ENCODE measurements at places on chromosomes 1 and 21.

- DNase-seq = no peak
These were observed 36.0 kb downstream of the PABPC4 start for GRCh38 chr1:39540504-39541031.

DNA sequence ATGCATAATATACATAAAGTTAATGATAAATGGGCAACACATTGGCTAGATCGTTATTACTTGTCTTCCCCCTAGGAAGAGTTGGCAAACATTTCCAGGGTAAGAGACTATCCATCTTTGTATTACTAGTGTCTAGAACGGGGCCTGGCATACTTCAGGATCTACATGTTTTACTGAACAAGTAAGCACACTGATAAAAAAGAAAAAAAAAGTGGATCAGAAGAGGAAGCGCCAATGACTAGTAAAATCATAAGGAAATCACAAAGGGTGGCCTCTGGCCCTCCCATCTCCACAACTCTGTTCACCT lies 482 bp downstream of the TM2D1 start:
- no peak for DNase-seq

DNA sequence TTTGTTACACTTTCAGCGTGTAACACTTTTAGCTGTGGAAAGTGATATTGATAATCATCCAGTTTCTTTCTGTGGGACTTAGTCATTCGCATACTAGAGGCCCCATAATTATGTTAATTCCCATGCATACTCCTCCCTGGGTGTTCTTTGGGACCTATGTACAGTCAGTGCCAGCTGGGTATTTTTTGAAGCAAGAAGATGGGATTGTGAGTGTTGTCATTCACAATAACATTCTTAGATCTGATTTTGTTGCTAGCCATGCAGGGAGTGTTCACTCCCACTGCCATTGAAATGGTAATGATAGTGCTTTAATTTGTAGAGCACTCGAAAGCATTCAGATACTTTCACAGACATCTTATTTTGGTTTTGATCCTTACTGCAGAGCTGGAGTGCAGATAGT lies 11.6 kb downstream of the SARS1 start:
- DNase-seq = no peak

- no peak for DNase-seq
These were observed 25.8 kb upstream of the NUF2 start for GRCh38 chr1:163295949-163296348.

DNA sequence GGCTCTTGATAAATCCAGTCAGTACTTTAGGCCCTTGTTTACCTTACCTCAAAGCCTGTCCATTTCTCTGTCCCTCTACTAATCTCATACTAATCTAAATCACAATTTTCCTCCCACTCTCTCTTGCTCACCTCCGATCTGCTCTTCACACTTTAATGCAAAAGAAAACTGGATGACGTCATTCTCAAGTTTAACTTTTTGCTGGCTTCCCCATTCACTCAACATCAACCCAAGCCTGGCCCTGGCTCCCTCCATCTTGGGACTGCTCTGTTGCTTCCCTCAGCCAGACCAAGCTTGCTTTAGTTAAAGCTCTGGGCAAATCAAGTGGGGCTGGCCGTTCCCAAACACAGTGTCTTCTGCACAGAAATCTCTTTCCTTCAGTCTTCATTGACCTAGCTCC lies 29.7 kb downstream of the COA6 start:
- no peak for DNase-seq

DNA sequence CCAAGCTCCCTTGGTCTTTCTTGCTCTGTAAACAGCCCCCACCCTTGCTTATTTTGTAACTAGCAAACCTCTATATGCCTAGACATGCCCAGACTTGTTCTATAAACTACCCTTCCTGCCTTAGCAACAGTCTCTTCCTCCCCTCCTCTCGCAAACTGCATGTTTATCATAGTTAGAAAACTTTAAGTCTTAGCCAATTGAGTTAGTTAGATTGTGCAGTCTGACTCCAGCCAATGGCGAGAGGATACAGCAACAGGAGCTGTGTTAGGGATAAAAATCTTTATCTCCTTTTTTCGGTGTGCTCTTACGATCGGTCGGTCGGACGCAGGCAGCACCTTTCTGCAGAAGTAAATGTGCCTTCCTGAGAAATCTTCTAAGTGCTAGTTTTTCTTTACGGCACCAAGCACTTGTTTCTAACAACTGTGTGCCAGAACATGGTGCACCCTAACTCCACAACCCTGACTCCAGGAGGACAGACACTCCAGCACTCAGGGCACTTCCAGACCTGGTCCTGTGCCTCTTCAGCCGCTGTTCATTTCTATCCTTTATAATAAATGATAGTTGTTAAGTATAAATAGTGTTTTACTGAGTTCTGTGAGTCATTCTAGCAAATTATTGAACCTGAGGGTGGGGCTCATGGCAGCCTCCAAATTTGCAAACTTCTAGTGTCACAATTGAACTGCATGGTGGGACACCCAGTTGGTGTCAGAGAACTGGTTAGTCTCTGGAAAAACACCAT lies 25.7 kb upstream of the GNG4 start:
- DNase-seq = no peak

GRCh38 chr1:62175568-62176179 lies 19.0 kb upstream of the L1TD1 start:
- DNase-seq = peak; percentile 50

DNA sequence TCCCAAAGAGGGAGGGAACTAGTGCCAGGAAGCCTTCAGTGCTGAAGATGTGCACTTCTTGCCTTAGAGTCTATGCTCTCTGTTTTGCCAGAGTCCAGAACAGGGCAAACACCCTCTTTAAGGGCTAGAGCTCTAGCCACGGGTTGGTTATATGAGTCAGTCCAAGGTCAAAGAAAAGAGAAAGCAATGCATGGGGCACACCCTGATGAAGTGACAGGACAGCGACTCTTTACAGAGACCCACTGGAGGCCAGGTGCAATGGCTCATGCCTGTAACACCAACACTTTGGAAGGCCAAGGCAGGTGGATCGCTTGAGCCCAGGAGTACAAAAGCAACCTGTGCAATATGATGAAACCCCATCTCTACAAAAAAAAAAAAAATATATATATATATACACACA lies 86.1 kb downstream of the TGFBR3 start:
- no peak for DNase-seq

GRCh38 chr1:46284058-46284457 lies 19.4 kb downstream of the LRRC41 start:
- DNase-seq = no peak

GRCh38 chr1:58059789-58060188 lies 486.7 kb downstream of the OMA1 start:
- no peak for DNase-seq

DNA sequence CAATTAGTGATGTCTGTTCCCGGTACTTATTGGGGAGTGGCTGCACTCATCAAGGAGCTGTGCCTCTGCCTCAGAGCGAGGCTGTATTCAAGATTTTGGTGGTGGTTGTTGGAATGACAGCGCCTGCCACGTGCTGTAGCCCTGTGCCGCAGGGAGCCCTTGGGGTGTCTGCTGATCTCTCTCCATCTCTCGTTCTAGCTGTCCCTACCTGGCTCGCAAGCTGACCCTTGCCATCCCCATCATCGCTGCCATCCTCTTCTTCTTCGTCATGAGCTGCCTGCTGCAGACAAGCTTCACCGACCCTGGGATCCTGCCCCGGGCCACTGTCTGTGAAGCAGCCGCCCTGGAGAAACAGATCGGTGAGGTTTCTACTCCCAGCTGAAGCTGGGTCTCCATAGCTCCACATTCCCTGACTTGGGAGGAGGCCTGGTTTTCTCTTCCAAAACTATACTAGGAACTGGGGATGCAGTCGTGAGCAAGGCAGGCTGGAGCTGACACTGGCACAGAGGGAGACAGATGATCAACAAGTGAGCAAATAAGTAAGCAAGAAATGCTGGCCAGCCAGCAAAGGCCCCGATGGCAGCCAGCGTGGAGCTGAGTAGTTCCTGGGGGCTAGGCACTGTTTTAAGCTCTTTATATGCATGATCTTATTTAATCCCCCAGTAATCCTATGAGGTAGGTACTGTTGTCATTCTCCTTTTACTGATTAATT lies 5.9 kb downstream of the ZDHHC18 start:
- no peak for DNase-seq

GRCh38 chr21:18603261-18603660 lies 199.7 kb upstream of the TMPRSS15 start:
- DNase-seq = no peak

DNA sequence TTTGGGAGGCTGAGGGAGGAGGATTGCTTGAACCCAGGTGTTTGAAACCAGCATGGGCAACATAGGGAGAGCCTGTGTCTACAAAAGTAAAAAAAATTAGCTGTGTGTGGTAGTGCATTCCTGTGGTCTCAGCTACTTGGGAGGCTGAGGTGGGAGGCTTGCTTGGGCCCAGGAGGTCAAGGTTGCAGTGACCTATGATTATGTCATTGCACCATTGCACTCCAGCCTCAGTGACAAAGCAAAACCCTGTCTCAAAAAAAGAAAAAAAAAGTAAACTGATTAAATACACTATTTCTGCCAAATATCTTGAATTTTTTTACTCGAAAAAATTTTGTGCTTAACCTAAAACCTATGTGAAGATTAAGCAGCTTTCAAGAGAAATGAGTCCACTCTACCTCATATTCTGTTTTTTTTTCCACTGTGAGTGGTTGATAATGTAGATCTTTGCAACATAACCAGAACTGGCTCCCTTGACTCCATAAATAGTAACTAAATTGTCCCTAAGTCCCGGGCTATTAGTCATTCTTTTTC lies 19.4 kb upstream of the ZNF281 start:
- DNase-seq = no peak

DNA sequence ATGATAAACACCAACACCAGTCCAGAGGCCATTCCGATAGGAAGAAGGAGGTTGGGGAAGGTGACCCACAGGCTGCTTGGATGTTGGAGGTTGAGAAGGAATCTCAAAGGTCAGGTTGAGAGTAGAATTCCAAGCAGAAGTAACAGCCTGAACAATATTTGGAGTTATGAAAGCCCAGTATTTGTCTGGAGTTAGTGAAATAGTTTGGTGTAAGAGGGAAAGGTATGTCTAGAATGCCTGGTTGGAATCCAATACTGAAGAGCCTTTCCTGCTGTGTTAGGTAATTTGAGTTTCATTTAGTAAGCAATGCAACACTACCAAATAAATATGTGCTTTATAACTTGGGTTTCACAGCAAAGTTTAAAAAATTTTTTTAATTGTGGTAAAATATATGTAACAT lies 70.5 kb upstream of the MCOLN3 start:
- DNase-seq = no peak

DNA sequence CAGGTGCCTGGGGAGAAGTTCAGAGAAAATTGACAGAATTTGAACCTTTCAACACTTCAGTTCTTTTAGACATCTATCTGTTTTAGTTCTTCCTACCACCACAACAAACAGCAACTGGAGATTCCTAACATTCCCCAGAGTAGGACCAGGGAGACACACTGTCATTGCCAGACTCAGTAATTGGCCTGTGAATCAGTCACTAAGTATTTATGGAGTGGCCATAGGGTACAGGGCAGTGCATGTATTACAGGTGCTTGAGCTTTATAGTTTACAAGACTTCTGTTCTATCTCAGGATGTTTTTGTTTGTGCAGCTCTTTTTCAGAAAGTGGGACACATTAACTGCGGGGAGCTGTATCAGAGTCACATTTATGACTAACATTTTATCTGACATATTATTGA lies 1.7 kb downstream of the CDC14A start:
- no peak for DNase-seq

GRCh38 chr1:145750426-145750825 lies 31.1 kb downstream of the CD160 start:
- DNase-seq = no peak

GRCh38 chr21:20329636-20330035 lies 668.6 kb upstream of the NCAM2 start:
- DNase-seq = no peak

DNA sequence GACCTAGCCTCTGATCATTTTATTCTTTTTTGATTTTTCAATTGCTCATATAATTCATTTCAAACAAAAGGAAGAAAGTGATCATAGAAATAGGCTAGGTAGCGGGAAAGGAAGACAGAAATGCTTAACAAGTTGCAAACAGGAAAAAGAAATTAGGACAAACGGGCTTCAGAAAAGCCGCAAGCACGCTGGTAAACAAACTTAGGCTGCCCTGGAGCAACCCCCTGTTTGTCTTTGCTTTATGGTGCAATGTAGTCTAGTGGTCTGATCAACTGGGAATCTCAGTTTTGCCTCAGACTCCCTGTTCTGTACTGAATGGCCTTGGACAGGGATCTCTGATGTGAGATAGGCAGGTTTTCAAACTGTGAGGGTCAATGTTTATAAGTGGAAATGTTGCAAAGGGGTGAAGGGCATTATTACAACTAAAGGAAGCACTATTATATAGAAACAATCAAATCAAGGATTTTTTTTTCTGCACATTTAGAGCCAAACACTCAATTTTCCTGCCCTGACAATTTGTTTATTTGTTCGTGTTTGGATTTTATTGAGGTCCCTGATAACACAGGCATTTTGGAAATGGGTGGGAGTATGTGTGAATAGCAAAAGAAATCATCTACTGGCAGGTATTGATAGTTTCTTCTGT lies 146.8 kb upstream of the NRIP1 start:
- no peak for DNase-seq

DNA sequence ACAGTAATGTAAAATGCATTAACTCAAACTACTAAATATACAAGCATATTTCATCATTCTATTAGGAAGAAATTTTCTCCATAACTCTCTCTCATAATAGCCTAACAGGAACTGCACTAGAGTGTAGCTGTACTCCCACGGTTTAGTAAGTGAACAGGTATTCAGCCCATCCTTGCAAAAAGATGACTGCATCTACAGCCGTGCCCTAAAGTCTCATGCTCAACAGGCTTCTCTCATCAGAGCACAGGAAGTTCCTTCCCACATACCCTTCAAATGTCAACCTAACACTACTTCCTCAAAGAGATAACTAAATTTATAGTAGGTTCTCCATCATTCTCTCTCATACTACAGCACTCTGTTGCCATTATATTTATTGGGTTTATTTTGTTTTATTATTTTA lies 251.6 kb downstream of the AKT3 start:
- no peak for DNase-seq

DNA sequence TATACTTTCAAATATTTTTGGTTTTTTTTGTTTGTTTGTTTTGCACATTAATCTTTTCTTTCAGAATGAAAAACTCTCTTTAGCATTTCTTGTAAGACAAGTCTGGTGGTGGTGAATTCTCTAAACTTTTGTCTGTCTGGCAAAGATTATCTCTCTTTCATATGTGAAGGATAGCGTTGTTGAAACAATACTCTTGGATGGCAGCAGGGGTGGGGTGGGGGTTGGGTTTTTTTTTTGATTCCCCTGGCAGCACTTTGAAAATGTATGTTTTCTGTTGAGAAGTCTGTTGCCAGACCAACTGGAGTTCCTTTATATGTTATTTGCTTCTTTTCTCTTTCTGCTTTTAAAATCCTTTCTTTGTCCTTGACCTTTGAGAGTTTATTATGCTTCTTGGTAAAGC lies 160.2 kb downstream of the VAV3 start:
- DNase-seq = no peak

DNA sequence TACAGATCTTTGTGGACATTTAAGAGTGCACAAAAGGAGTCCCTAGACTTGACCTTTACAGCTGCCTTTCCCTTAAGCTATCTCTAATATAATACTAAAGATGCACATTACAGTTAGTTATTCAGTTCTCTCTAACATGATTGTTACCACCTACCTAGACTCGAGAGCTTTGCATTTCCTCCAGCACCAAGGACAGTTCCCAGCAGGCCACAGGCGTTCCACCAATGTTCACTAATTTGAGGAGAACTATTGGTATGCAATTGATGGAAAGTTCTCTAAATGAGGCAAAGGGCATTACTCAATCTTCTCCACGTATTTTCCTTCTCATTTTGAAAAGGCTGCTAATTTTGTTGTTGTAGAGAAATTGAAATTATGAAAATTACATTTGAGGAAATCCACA lies 5.4 kb upstream of the NTNG1 start:
- no peak for DNase-seq

Measured in DMS 273 treated with DMSO at 0.1 percent for 48 hours (cell line).